ENCODE measurements at places on chromosomes 6 and 20.

DNA sequence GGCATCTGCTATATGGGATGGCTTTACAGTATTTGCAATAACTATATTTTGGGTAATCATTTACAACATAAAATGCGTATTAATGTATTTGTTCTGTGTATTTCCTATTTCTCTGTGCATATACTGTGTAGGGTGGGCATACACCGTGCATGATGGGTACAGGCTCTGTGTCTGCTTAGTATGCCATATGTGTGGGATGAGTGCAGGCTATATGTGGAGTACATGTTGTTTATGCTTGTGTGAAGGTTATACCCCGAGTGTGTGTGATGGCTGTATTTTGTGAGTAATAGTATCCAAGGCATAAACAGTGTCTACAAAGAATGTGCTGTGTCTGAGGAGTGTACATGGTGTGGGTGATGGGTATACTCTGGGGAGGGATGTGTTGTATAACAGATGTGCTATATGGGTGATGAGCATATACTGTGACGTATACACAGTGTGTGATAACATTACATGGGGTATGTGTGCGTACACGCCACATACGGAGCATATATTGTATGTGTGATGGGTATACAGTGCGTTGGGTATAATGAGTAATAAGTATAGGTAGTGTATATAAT, 52.7 kb downstream of the CPXM1 start:
- DNase-seq = no peak

- peak; percentile 36 for DNase-seq
Observed at GRCh38 chr6:27332692-27333641, 20.9 kb upstream of the POM121L2 start.

DNA sequence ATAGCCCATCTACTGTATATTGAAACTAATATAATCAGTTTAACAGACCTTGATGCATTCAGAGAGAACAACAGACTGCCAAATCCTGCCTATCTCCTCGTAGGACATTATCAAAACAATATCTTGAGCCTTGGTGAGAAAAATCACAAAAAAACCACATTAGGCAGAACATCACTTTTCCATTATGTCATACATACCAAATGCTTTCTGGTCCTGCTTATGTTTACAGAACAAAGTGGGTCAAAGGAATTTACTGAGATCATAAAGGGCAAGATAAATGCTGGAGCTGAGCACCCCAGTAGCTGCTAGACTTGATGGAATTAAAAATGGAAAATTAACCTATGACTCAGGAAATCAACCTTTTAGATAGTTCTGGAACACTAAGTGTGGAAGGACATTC, 195.3 kb upstream of the KCNK16 start:
- peak; percentile 27 for DNase-seq

GRCh38 chr20:9402141-9402540, 112.2 kb upstream of the LAMP5 start:
- DNase-seq = no peak

DNA sequence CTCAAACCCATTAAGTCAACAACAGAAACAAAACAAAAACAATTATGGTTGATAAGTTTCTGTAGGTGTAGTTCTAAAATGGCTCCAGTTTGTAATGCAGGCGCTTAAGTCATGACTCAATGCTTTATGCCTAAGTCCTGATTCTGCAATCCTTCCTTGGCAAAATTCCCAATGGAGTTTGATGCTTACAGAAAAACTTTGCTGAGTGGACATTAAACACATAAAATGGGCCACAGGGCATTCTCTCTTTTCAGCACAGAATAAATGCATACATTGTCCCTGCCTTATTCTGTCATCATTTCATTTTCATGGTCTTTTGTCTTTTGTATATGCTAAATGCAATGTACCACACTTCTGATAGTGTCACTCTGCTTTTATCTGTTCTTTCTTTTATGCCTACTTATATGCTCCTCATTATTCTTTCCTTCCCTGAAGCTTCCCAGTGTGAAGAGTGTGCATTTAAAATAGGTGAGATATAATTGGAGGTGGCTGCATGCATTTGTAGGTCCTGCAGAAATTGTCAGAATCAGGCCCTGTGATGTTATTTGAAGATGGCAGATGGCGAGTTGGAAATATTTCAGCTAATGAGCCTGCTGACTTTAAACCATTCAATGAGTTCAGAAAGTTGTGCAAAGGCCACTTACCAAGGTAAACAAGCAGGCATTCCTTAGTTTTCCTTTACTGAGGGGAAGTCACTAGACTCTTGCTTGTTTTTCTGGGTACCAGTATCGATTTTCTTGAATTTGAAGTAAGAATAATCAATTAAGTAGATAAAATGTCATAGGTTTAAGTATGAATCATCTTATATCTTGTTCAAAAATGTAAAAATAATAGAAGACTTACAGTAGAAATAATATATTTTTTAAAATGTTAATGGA, 313.1 kb downstream of the TRDN start:
- DNase-seq = no peak

DNA sequence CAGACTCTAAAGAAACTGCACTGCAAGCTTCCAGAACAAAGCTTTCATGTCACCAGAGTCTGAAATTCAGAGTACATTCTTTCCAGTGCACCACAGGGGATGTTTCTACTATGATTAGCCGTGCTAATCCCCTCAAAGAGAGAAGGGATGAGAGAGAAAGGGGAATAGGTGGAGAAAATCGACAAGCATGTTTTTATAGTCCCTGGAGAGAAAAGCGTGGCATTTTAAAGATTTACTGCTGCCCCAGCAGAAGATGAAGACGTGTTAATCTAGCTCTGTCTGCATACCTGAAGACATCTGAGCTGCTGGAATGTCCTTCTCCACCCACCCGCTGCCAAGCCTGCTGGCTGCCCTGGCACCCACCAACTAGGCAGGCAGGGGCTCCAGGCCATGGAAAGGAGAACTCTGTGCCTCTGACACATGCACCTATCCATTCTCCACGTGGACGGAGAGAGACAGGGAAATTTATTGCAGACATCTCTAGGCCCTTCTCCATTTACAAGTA, 4.1 kb downstream of the MYLK4 start:
- DNase-seq = no peak
